AG08396 (cell line): ENCODE measurements at places on chromosomes 16 and 17.

GRCh38 chr16:397736-398332, 835 bp downstream of the NME4 start:
- peak; percentile 80 for DNase-seq

DNA sequence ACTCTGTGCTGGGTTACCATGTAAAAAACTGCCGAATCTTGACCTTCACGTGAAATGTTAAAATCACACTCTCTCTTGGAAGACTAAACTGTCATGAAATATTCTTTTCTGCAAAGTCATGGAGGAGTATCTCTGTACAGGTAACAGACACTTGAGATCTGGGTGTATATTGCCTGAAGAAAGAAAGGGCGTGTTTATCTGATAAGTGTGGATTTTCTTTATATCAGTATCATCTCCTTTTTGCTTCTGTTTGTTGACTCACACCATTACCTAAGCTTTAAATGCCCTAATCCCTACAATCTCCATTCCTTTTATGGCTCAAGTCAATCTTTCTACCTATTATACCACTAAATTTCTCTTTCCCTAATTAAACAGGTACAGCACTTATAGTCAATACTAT, 673.2 kb upstream of the SOX9 start:
- DNase-seq, result no peak

- peak; percentile 8 for DNase-seq
These were observed 827 bp downstream of the MPO start for GRCh38 chr17:58279736-58280479.

DNA sequence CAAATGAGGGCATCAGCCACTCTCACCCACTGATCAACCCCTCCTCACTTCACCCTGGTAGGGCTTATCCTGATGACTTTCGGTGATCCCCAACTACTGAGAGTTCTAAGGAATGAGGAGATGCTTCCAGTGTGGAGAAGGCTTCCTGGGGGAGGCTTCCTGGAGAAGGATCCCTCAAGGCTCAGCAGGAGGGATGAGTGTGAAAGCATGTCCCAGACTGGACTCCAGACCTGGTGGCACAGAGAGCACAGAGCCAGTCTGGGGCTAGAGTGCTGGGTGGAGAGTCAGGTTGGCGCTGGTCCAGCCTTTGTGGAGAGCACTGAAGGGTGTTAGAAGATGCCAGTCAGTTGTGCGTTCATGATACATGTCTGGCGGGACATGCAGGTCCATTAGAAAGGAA, 53.7 kb downstream of the PLD6 start:
- DNase-seq, result no peak

GRCh38 chr16:81432937-81433557, 11.6 kb upstream of the CMIP start:
- no peak for DNase-seq

DNA sequence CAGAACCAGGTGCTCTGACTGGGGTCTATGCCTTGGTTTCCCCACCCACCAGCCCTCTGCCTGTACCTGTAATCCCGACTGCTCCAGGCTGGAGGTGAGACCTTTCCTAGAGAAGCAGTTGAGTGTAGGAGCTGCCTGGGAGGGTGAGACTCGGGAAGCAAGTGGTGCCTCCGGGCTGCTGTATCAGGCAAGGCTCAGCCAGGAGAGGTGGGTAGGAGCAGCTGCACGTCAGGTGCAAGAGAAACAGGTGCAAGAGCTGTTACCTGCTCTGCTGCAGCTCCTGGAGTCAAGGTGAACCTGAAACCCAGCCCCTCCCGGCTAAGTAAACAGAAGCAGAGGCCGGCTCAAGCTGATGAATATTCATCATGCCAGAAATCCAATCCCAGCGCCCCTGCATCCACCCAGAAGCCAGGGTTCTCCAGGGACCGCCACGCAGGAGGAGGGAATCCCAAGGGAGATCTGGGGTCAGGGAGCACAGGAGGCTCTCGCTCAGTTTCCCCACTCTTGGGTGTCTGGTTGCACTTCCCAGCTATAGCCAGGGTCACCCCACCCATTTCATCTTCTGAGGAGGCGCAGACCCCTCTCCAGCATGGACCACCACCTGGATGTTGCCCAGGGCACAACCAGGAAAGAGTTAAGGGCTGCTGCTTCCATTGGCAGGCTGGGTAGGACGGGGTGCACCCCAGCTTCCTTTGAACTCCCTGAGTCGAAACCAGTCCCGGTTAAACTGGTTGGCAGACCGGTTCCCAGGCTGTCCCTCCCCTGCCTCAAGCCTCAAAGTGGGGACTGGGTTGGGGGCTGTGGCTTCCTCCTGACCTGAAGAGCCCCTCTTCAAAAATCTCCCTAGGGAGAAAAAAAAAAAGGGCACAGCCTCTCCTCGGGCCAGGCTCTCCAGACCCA, at the start of gene PRR15L:
PRR15L (minus strand) TSS at position 293 of the 900 bp plus-strand sequence. CDS start 4,649 bp downstream, outside the sequence.
- DNase-seq, result no peak

GRCh38 chr17:38706505-38707216, 1.6 kb downstream of the MLLT6 start:
- DNase-seq, result peak; percentile 36

DNA sequence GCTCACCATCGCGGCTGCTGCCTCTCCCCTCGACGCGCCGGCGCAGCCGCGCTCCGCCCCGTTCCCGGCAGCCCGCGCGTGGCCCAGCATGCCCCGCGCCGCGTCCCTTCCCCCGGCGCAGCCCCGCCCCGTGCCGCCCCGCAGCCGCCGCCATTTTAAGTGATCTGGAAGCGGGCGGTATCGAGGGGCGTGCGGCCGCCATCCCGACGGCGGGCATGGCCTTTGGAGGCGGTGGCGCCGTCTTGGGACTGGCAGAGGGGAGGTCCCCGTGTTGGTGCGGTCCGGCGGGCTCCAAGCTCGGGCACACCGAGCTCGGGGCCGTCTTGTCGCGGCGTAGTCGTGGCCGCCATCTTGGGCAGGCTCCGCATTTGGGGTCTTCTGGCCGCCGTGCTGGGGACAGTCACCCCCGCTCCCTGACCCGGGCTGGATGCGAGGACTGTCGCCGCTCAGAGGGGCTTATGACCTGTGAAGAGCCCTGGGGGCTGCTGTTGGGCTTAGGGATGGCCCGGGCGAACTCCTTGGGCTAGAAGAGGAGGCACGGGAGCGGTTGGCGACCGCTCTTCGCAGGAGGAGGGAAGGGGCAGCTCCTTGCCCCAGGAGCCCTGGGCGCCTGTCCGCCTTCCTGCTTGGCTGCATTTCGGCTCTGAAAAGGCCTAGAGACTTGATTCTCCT, at the start of gene ELOB:
ELOB (minus strand) TSS at position 50 of the 672 bp plus-strand sequence; CDS start at position 9, 41 bp downstream.
- DNase-seq, result peak; percentile 99

GRCh38 chr17:71631483-71631882, 489.3 kb upstream of the SOX9 start:
- no peak for DNase-seq

GRCh38 chr17:66268247-66268927, 34.0 kb upstream of the PRKCA start:
- peak; percentile 72 for DNase-seq
